SHP77 treated with DMSO at 0.1 percent for 48 hours (cell line): ENCODE measurements at places on chromosomes 3 and 15.
A peak's percentile ranks its signal among the peaks of the same experiment; 100 is the strongest.

GRCh38 chr15:33098094-33099058 lies 96.1 kb downstream of the FMN1 start:
- DNase-seq = no peak

GRCh38 chr3:156396851-156397250 lies 158.1 kb downstream of the SSR3 start:
- no peak for DNase-seq

- DNase-seq = no peak
Measured at GRCh38 chr3:129398803-129399144, 29.7 kb downstream of the EFCAB12 start.

DNA sequence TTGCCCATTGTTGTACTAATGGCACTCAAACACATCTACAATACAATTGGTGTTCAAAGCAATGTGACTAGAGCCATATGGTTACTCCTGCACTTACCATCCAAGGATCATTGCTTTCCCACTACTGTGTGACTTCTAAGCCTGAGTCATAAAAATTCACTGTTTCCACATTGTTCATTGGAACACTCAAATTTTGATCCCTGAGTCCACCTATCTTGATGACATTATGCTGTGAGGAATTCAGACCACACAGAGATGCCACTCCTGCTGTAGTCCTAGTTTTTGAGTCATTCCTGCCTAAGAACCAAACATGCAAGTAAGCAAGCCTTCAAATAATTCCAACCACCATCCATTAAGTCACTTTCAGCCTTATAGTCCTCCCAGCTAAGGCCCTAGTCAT lies 176.2 kb downstream of the EFHB start:
- DNase-seq = no peak

DNA sequence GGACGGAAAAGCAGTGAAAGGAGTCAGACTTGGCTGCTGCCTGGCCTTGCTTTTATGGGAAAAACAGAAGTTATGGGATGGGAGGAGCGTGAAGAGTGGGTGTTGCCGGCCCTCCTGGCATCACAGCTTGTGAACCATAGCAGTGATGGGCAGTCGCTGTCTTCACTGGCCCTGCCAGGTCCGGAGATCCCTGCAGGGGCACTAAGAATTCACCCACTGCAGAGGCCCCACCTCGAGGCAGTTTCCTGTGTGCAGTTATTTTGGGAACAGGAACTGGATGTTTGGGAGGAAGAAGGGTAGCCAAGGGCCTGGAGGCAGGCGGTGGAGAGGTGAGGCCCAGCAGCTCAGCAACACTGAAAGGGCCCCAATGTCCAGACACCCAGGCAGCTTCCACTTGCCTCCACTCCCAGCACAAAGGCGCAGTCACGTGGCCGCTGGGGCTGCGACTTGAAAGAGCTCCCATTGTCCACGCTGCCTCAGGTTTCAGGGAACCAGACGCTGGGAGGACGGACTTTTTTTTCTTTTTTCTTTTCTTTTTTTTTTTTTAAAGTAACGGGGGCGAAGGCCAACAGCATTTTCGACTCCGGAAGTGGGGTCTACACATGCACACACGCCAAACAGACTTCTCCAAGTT lies 255.6 kb downstream of the ZNF621 start:
- DNase-seq = peak; percentile 6

DNA sequence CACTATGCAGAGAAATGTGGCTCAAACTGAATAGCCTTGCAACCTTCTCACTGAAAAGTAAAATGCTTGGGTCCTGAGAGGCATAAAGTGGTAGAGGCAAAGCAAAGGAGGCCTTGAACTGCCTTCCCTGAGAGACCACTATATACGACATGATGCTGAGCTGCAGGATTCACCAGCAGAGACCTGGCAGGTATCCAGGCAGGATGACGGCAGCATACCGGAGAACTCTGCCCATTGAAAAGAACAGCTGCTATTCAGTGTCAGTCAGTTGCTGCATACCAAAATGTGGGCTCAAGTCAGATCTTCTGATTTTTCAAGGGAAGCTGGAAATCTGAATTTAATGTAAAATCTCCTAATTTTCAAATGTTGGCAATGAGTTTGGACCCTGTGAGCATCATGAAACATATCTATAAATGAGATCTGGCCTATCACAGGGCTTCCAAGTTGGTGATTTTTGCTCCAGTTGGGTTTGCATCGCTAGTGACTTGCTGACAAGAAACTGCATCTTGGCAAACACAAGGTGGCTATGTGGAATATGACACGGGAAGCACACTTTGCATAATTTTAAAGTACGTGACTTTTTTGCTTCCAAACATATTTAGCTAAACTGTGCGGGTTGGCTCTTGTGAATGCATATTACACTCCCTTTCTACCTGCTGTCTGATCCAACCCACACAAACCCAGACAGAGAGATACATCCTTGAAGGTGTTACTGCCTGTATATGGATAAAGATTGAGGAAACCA lies 529.0 kb downstream of the AGBL1 start:
- peak; percentile 85 for DNase-seq

DNA sequence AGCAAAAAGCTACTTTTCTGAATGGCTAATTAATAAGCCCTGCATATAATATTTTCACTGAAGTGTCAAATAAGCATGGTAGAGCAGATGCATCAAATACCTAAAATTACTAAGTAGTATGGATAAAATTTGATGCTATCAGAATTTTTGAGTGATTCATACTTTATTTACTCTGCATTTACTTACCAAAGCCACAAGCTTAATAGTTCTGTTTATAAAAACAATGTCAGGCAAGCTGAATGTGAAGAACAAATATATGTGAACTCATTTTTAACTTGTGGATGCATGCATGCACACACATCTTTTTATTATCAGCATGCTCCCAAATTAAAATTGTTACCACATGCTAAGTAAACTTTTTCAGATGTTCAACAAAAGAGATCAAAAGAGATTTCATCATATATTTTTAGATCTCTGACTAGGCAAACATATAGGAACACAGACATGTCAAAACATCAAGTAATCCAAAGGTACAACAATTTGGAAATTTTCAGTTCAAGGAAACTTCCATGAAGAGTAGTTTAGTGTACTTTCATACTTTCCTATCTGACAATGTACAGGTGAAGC lies 969.4 kb downstream of the ROBO1 start:
- no peak for DNase-seq

GRCh38 chr3:126750756-126751121 lies 46.7 kb downstream of the CHCHD6 start:
- no peak for DNase-seq

DNA sequence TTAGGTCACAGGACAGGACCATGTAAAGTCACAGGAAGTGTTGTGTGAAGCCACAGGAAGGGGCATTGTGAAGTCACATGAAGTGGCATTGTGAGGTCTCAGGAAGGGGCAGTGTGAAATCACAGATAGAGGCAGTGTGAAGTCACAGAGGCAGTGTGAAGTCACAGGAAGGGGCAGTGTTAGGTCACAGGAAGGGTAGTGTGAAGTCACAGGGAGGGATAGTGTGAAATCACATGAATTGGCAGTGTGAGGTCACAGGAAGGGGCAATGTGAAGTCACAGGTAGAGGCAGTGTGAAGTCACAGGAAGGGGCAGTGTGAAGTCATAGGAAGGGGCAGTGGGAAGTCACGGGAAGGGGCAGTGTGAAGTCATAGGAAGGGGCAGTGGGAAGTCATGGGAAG lies 37.9 kb downstream of the GASK1A start:
- DNase-seq = no peak

GRCh38 chr3:59180006-59180405 lies 130.2 kb upstream of the CFAP20DC start:
- DNase-seq = no peak

DNA sequence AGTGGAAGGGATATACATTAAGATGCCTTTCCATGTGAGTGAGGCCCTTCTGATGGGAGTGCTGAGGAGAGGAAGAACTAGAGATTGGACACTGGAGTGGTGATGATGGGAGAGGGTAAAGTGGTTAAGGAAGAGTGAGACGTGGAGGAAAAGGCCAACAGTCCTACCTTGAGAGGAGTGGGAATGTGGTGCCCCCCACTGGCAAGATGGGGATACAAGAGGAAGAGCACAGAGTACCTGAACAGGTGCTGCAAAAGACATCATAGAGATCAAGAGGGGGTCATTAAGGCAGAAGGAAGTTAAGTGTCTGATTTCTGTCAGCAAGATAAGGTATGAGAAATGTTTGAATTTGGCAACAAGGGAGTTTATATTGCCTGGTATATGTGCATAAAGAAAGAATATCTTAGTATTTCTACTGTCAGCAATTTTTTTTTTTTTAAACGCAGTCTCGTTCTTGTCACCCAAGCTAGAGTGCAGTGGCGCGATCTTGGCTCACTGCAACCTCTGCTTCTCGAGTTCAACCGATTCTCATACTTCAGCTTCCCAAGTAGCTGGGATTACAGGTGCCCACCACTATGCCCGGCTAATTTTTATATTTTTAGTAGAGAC lies 34.0 kb downstream of the ARIH2 start:
- DNase-seq = no peak

GRCh38 chr3:34106879-34107278 lies 308.4 kb downstream of the PDCD6IP start:
- DNase-seq = peak; percentile 21

- no peak for DNase-seq
Measured at GRCh38 chr3:45234250-45234649, 8.2 kb upstream of the TMEM158 start.

DNA sequence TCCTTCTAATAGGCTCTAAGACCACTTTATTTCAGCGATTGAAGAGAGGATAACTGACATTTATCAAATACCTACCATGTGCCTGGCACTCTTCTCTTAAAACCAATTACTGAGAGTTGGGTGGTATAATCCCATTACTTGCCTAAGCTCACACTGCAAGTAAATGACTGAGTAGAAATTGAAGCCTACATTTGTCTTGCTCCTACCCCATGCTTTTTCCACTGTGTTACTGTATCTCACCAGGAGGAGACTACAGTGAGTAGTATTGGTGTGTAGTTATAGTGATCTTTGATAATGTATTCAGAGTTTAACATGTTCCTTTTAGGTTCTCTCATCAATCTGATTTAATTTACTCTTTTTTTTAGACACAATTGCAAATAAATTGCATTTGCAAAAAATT lies 20.7 kb downstream of the EIF2A start:
- DNase-seq = no peak

DNA sequence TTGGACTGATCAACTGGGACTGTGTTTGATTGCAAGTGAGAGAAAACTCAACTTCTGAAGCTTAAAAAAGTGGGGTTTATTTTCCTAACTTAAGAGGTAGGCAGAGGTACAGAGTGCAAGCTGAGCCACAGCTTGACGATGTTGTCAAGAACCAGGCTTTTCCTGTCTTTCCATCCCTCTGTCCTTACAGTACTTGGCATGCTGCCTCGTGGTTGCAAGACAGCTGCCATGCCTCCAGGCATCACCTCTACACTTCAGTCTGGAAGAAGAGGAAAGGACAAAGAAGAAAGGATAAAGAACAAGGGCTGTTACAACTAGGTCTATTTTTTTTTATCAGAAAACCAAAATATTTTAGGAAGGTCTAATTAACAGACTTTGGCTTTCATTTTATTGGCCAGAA lies 51.8 kb upstream of the GALNT15 start:
- DNase-seq = no peak

- DNase-seq = no peak
Measured at GRCh38 chr15:93324186-93324975, 235.4 kb upstream of the RGMA start.

- no peak for DNase-seq
Measured at GRCh38 chr3:52547143-52547542, 10.7 kb downstream of the UQCC5 start.

GRCh38 chr3:100030914-100031425 lies 83.3 kb downstream of the FILIP1L start:
- DNase-seq = no peak

DNA sequence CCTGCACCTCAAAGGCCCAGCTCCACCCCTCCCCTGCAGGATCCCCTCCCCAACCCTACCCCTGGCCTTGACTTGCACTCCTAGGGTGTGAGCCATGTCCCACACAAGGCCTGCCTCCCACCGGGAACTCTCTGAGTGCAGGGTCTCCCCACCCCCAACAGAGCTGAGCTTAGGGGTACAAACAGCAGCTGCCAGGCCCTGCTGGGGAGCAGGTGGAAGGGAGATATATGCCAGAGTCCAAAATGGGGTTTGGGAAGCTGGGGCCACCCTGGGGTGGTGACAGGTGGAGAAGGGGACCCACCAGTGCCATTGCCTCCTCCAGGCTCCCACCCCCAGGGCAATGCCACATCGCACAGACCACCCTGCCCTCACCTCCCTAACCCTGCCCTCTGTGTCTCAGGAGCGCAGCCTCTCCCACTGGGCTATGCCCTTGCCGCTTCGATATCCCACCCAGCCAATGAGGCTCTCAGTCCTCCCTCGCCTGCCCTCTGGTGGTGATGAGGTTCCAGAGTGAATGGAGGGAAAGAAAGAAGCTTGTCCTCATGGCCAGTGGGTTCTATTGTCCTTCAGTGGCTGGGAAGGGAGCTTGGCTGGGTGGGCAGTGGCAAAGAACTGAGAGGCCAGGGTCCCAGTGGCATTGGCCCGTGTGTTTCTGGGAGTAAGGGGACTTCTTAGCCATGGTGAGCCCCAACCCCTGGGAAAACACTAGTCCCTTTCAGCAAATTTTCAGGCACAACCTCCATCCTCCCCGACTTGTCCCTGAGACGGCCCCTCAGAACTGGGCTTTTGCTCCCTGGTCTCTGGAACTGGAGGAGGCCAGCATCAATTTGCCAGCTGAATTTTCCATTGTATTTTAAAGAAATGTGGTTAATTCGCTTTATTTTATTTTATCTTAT lies 46.8 kb downstream of the CYP11A1 start:
- peak; percentile 18 for DNase-seq

GRCh38 chr15:75161106-75161916 lies 40.4 kb upstream of the C15orf39 start:
- no peak for DNase-seq

DNA sequence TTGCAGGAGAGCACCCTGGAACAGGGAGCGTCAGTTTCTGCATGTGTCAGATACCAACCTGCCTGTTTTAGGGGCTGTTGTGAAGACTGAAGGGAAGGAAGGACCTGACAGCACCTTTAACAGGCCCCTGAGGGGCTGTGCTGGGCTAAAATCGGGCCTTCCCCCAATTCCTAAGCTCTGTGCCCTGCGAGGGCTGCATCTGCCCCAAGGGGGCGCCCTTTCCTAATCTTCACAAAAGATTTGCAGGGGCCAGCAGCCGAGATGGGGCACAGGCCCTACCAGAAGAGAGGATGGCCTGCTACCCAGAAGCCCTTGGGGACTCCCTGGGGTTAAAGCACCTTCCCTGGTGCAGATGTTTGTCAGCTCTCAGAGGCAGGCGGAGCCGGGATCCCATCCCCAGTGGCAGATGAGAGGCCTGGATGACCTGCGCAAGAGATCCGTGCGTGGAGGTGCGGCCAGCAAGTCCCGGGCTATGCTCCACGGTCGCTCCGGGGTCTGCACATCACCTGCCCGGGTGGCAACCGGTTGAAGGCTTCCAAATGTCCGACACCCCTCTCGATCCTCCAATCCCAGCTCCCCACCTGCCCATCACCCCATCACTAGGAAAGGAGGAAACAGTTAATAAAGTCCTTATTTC lies 53.6 kb downstream of the RHCG start:
- DNase-seq = peak; percentile 7

DNA sequence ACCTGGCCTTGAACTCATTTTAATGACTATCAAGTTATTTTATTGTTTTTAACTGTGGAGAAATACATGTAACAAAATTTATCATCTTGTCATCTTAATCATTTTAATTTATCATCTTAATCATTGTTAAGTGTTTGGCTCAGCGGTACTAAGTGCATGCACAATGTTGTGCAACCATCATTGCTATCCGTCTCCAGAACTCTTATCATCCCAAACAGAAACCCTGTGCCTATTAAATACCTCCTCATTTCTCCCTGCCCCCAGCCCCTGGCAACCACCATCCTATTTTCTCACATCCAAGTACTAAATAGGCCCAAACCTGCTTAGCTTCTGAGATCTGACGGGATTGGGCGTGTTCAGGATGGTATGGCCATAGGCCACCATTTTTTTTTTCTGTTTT lies 51.5 kb upstream of the UBP1 start:
- DNase-seq = no peak
